ENCODE measurements at places on chromosomes 11 and 22.

DNA sequence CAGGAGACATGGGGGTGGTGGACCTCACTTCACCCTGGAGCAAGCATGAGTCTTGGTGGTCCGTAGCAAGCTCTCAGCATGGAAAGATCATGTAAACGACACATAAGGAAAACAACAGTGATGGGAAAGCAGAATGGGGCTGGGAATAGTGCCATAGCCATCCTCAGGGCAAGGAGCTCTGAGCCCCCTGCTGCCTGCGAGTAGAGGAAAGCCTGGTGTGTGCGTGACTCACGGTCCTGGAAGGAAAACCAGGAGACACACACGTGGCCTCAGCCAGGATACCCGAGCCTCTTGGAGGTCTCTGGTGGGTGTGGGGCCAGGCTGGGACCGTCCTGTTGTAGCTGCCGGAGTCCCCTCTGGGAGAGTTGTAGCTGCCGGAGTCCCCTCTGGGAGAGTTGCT is 12.4 kb downstream of the SHANK3 start:
- no peak for DNase-seq

DNA sequence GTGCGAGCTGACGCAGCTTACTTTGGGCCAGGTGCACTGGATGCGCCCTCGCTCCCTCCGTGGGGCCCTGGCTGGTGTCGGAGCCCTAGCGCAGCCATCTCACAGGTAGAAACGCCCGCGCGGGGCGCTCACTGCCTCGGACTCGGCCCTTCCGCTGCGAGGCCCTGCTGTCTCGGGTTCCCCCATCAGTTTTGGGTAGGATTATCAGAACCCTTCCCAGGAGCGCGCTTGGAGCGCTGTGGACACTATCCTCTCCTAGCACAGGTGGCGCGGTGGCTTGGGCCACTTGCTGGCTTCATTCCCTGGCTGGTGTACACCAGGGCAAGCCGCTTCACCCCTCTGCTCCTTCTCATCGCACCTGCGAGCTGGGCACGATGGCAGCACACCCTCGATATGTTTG is 35.7 kb upstream of the B3GAT1 start:
- DNase-seq, result no peak

- no peak for DNase-seq
These were observed 9.0 kb downstream of the TBC1D10A start for GRCh38 chr22:30317778-30318177.

GRCh38 chr11:106723071-106723470 is 295.2 kb downstream of the GUCY1A2 start:
- DNase-seq, result no peak

- DNase-seq, result no peak
These were observed 20.1 kb downstream of the RBFOX2 start for GRCh38 chr22:36008565-36008964.

GRCh38 chr22:33455036-33455435 is 396.9 kb upstream of the SYN3 start:
- no peak for DNase-seq

DNA sequence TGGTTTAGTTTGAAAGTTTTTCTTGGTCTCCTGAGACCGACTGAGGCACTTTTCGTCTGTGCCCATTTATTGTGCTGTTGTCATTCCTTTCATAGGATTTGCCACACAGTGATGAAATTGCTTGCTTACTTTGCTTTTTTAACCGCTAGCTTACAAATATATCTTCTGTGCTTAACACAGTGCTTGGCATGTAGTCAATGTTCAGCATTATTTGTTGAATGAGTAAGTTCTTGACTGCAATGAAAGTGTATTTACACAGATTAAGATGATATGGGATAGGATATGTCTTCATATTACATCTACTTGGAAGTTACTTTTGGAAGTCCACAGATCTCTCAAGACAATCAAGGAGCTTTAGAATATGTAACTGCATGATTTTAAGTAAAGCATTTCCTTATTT is 91.2 kb downstream of the GRIA4 start:
- DNase-seq, result no peak

GRCh38 chr22:37175414-37176281 is 12.4 kb downstream of the C1QTNF6 start:
- no peak for DNase-seq

GRCh38 chr11:70838198-70838597 is 414.2 kb downstream of the SHANK2 start:
- DNase-seq, result no peak

Data from GM12864 (cell line).